ENCODE measurements at places on chromosomes 7 and 10.

- no peak for DNase-seq
Observed at GRCh38 chr7:128914566-128915151, 4.2 kb upstream of the KCP start.

DNA sequence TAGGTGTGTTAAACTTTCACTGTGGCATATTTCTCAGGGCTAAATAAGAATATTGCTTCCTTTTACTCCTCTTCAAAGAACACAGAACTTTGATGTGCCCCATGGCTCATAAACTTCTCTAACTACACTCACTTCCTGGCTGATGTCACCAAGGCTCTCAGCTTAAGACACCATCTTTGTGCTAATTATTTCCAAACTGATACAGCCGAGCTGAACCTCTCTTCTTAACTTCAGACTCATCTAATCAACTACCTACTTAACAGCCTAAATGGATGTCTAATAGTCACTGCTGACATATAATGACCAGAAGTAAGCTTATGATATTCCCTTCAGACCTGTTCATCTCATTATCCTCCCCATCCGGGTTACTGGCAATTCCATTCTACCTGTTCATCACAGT lies 3.6 kb downstream of the C10orf67 start:
- no peak for DNase-seq

- no peak for DNase-seq
Observed at GRCh38 chr10:102675011-102675665, 30.9 kb downstream of the TRIM8 start.

GRCh38 chr10:6665847-6666246 lies 85.8 kb upstream of the PRKCQ start:
- no peak for DNase-seq

DNA sequence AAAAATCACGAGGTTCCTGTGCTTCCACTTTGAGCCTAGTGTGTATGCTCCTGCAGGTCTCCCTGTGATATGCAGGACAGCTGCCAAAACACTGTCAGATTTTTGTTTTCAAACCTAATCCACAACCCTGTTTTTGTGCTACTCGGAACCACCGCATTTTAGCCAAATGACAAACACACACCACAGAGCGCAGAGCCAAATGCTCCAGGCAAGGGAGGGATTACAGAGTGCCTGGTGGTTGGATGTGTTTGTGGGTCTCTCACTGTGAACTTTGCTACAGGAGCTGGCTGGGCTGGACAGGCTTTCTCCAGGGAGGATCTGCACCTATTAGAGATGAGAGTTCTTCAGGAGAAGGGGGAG lies 5.7 kb upstream of the RBM28 start:
- no peak for DNase-seq

DNA sequence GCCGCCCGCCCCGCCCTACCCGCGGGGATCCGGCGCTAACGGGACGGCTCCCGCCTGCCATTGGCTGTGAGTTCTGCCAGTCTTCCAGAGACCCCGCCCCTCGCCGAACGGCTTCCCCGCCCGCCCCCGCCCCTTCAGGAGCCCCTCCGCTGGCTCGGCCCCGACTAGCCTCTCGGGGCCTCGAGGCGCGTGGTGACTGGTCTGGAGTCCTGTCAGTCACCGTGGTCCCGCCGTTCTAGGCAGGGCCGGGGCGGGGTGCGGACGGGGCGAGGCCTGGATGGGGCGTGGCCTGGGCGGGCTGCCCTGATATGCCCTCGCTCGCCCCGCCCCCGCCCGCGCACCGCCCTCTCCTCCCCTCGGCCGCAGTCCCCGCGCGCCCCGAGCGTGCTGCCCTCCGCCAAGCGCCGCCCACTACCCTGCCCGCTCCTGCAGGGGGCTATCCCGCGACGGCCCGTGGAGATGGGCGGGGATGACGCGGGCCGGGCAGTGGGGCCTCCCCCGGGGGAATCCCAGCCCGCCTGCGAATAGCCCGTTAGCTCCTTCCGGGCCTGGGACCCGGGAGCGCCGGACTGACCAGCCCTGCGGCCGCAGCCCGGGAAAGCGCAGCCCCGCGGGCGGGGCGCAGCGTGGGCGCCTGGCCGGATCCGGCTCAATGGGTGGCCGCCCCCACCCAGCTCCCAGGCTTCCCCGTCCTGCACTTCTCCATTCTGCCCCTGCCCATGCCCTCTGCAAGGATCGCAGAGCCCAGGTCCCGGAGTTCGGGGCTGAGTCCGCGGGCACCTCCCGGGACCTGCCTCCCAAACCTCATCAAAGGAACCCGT lies 444 bp upstream of the HIP1 start:
- DNase-seq = peak; percentile 99

GRCh38 chr7:80467069-80467468 lies 44.8 kb downstream of the GNAT3 start:
- DNase-seq = no peak

DNA sequence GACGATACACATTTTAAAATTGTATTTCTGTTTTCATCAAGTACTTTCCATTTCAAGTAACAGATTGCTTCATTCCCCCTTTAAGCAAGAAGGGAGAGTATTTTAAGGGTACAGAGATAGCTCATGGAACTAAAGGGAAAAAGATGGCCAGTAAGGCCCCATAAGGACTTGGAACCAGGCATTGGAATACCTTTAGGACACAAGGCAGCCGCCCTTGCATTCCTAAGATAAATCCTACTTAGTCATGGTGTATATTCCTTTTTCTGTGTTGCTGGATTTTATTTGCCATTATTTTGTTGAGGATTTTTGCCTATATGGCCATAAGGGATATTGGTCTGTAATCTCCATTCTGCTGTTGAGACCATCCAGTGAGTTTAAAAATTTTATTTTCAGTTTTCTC lies 49.2 kb downstream of the BTRC start:
- no peak for DNase-seq

GRCh38 chr7:38878694-38879457 lies 30.1 kb downstream of the VPS41 start:
- no peak for DNase-seq

DNA sequence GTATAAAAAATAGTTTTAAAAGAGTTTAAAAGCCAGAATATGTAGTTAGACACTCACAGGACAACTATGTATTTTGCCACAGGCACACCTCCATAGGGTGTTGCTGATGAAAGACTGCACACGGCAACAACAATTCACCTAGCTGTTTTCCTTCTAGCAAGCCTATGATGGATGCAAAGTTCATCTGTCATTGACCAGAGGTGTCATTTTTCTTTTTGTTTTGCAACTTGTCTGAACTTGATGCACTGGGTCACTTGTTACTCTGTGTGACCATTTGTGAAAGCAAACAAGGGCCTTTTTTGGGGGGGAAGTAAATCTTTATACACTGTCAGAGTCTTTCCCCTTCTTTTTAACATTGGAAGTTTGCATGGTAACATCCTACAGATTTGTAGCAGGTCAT lies 258.0 kb upstream of the SEMA3A start:
- DNase-seq = no peak

DNA sequence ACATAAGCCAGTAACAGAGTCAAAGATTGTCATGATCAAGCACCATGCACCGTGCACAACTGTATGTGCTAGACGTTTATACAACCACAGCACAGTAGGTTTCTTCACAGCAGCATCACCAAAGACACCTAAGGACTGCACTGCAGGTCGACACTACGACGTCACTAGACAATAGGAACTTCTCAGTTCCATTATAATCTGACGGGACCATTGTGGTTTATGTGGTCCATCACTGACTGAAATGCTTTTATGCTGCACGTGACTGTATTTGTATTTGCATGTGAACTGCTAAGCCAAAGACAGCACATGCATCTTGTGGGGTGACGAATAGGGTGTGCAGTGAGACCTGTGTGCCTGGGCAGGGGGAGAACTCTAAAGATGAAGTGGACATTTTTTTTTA lies 164.9 kb downstream of the PARD3 start:
- DNase-seq = no peak

DNA sequence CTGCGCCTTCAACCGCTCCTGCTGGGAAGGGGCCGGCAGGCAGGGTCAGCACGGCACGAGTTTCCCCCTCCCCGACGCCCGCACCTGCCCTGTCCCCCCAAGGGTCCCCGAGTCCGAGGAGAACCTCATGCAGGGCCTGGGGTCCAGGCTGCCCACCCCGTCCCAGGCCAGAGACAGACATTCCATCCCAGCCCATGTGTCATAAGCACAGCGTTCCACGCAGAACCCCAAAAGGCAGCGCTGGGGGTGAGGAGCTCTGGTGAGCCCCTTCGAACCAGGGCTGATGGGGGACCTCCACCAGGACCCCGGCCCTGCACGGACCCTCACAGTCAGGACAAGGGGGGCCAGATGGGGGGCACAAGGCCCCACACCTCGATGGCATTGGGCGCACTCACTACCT lies 49.2 kb downstream of the TNRC18 start:
- DNase-seq = no peak

DNA sequence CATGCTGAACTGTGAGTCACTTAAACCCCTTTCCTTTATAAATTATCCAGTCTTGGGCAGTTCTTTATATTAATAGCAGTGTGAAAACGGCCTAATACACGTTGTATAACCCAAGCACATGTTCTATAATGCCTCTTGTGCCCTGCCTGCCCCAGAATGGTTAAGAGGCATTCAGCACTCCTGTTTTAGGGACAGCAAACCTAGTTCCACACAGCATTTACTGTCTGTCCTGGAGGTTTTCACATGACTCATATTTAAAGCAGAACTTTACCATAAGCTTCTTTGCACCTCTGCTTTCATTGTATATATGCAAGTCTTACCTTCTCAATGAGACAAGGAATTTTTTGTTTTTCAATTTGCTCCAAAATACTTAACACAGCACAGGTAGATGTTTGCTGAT lies 144.8 kb downstream of the ICA1 start:
- DNase-seq = no peak

GRCh38 chr10:81027223-81027622 lies 489.5 kb downstream of the SH2D4B start:
- no peak for DNase-seq

- DNase-seq = no peak
Observed at GRCh38 chr7:100160067-100160466, 1.5 kb upstream of the TRAPPC14 start.

GRCh38 chr10:11165591-11166543 lies 148.2 kb downstream of the CELF2 start:
- DNase-seq = no peak

GRCh38 chr10:1227510-1228402 lies 171.6 kb downstream of the WDR37 start:
- no peak for DNase-seq

DNA sequence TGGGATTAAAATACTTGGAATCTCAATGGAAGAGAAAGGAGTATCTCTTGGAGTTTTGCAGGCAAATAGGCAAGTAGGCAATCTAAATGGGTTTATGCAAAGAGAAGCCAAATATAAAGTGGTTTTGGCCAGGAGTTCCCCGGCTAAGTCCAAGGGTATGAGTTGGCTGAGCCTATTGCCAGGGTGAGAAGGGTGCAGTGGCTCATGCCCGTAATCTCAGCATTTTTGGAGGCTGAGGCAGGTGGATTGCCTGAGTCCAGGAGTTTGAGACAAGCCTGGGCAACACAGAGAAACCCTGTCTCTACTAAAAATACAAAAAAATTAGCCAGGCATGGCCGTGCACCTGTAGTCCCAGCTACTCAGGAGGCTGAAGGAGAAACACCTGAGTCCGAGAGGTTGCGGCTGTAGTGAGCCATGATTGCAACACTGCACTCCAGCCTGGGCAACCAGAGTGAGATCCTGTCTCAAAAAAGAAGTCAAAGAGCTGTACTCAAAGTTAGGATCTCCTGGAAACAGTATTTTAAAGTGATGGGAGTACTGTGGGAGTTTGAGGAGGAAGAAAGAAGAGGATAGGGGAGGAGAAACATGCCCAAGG lies 130.4 kb upstream of the RAB18 start:
- no peak for DNase-seq

DNA sequence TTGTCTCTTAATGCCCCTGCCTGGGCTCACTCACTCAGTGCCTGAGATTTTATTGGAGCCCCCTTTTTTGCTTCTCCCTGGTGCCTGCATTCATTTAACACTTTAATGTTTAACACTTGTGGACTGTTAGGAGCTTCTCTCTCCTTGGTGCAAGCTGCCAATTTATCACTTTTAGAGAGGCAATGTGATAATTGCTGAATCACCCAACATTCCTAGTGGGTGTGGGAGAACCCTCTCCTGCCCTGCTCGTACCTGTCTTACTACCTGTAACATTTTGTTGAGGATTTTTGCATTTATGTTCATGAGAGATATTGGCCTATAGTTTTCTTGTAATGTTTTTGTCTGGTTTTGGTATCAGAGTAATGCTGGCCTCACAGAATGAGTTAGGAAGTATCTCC lies 13.2 kb downstream of the STAM start:
- no peak for DNase-seq

GRCh38 chr10:132532179-132532578 lies 5.4 kb upstream of the INPP5A start:
- no peak for DNase-seq

DNA sequence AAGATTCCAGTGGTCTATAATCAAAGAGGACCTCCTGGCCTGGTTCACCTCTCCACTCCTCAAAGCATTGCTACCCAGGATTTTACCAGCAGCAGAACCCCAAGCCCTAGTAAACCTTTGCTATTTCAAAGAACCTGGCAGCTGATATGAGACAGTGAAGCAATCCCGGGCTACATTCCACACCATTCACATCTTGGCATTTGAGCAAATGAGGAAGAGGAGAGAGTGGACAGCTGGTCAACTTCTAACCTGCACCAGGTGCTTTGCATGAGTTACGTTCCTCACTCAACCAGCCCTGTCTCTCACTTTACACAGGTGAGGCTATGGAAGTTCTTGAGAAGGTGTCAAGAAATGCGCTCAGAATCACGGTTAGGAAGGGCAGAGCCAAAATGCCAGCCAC lies 1.1 kb downstream of the CCDC3 start:
- no peak for DNase-seq

GRCh38 chr10:90921906-90922305 lies 1.0 kb upstream of the ANKRD1 start:
- DNase-seq = no peak

DNA sequence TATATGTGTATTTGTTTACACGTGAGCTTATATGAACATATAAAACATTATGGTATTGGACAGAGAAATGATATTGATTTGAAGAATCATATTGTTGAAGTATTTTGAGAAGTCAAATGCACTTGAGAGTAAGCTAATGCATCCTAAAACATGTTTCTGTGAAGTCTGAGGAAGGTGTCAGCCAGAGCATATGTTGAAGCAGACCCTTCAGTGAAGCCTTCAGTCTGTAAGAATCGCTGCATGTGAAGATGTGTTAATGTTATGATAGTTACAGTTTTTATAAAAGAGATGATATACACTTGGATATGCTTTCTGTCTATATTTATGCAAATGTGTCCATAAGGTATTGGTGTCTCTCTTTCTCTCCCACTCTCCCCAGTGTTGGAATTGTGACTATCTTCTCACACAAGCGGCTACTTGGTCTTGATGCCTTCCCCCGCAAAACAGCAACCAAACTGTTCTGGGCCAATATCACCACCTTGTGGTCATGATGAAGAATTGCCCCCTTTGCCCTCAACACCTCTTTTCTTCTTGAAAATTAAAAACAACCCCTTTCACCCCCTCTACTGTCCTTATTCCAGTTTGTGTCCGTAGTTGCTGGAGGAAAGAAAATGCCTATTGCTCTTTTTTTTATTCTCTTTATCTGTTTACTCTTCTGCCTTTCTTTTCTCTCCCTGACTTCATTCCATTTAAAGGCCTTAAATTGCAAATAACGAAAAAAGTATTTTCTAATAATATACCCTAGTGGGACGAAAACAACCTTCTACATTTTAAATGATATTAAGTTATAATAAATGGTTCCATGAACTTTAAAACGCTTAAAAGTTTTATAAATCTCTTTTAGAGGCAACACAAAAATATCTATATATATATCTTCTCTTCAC lies 64.9 kb downstream of the IKZF1 start:
- no peak for DNase-seq

All from stimulated activated CD8-positive, alpha-beta memory T cell treated with anti-CD3 and anti-CD28 coated beads, Interleukin-15, amount 100 ng/mL, for 4 hours (primary cell).